ENCODE measurements at places on chromosomes 2 and 18.

DNA sequence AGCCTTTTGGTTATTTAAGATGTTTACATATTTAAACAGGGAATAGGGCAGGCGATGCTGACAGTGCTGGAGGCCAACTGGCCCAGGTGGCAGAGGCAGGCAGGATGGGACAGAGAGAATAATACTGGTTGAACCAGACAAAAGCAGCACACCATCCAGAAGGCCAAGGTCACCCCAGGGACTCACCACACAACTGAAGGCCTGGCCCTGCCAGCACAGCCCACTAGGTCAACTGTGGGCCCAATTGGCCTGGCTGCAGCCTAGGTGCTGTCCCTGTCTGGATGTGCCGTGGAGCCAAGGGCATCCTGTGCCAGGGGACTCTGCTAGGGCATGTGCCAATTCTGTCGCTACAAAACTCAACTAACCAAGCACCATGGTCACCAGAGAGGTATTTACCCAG, 69.2 kb downstream of the RNF152 start:
- DNase-seq, result no peak

DNA sequence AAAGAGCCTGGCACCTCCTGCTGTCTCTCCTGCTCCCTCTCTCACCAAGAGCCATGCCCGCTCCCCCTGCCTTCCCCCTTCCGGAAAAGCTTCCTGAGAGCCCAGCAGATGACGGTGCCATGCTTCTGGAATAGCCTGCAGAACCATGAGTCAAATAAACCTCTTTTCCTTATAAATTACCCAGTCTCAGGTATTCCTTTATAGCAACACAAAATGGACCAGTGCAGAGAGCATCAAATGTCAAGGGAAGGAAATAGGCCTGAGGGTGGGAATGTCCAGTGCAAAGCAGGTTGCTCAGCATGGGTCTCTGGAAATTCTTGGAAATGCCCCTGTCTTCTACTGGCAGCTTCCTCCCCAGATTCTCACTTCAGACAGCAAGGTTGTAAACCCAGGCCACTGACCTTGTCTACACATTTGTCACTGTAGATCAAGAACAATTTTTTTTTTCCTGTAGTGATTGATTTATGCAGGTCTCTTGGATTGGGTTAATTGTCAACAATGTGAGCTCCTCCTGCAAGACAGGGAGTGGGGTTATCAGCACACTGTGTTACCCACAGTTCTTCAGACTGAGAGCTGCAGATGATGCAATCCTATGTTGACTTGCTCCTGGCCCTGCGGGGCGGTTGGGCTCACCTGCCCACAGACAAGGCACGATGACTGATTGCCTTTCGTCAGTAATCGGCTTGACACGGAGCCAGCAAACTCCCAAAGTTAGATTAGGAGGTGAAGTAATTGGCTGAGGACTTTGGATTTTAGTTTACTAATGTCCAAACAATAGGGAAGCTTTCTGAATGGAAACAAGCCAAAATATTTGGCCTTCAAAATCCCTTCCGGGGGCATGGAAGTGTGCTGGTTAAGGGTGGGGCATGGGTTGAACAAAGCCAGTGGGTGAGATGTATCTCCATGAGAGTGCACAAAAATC, 5.4 kb upstream of the BOD1L2 start:
- no peak for DNase-seq

DNA sequence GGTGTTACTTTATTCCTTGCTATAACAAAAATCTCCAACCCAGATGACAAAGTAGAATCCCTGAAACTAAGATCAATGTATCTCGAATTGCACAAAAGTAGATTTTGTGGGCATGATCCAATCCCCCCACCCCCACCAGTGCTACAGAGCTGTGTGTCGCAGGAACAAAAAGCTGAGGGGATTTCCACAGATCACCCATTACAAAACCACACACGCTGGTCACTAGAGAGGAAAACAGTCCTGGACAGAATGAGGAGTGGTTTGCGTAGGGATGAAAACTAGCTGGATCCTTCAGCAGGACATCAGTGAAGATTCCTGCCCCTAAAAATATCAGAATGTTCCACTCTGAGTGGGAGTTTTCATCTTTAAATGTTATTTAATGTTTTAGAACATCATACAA, 165.3 kb upstream of the STK17B start:
- no peak for DNase-seq

DNA sequence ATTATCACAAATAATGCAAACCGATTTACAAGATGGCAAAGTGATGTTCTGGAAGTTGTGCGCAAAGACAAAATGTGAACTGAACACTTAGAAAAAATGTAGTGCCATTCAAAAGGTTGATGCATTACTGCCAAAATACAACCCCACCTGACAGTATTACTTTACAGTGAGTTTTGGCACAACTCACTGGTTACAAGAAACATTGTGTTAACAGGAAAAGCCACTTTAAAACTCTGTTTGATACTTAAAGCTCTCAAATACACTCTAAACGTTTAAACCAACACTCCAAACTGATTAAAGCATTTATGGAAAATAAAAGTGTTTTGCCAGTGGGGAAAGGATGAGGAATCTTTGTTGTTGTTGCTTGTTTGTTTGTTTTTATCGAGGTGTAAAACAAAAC, 173.4 kb upstream of the SATB2 start:
- DNase-seq, result no peak

DNA sequence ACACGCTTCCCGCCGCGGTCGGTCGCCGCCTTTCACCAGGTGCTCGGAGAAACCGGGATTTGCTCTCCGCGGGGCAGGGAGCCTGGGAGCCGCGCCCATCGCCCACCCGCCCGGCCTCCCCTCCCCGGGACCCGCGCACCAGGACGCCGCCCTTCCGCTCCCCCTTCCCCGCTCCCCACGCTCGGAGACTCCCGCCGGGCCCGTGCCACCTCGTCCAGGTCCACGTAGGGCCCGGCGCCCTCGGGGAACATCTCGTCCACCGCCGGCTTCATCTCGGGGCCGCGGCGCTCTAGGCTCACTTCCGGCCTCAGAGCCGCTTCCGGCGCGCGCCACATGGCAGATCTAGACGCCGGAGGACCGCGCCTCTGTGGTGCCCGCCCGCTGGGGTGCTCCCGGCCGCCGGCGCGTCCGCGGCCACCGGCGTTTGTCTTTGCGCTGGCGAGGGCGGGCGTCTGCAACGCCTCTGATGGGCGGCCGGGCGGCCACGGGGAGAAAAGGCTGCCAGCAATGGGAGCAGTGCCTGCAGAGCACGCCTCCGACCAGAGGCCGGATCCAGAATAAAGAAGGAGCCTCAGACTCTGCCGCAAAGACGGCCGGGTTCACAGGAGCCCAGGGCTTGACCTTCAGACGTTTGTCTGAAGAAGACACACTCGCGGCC, at the start of gene COPS9:
Gene COPS9 (minus strand): TSS at position 293 of the 658 bp plus-strand sequence. CDS start 21 bp downstream, at position 272.
- peak; percentile 96 for DNase-seq

DNA sequence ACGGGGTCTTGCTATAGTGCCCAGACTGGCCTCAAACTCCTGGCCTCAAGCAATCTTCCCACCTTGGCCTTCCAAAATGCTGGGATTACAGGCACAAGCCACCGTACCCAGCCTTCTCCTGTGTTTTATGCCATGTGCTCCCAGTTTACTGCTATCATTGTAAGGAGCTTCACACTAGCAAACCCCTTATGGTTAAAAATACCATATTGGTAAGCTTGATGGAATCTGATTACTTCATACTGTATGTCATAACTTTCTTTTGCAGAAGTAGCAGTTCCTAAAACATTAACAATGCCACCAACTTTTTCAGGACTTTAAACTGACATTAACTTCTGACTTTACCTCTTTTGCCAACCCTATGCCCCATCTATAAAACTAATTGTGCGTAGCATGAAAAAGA, 36.2 kb downstream of the HAT1 start:
- DNase-seq, result no peak

DNA sequence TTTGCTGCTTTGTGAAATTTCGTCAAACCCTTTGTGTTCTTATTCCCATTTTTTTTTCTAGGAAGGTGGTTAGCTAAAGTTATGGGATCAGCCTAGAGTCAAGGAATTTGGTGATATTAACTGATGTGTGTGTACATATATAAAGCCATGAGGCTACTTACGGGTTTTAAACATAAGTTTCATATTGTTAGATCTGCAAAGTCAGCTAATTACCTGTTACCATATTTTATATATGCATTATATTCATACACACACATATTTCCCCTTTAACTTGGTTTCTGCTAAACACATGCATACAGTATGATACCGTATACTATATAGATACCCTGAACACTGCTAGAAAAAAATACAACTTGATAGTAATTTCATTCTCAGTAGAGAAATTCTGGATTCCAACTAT, 241.0 kb downstream of the NYAP2 start:
- no peak for DNase-seq

DNA sequence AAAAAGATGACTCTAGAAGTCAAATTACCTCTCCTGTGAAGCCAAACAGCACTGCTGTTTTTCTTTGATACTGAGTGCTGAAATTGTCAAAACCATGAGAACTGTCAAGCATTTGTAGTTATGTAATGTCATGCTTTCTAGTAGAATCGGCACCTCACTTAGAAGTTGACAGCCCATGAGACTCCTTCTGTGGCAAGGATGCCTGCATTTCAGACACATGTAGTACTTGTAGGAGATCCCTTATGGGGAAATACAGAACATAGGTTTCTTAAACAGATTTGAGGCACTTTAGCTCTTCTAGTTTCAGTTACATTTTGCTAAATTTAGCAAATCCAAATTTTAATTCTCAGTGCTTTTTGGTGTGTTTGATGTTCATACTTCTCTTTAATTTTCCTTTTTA, 15.7 kb downstream of the ZNF407 start:
- DNase-seq, result no peak

- no peak for DNase-seq
These were observed 31.9 kb upstream of the CASP8 start for GRCh38 chr2:201228271-201228911.

- DNase-seq, result no peak
These were observed 45.8 kb downstream of the ATIC start for GRCh38 chr2:215357660-215358059.

DNA sequence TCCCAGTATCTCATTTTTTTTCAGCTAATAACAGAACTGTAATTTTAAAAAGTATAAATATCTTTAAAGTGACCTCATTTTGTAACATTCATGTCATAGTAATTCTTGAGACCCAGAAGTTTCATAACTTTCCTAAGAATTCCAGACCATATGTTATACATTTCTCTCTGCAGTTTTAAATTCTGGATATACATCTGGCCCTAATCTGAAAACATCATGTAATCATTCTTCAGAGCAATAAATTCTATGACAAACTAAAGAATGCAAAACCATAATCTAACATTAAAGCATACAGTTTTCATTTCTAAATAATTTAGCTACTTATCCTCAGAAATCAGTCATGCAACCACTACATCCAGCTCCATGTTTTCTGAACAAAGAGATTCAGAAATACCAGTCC, 198.3 kb upstream of the SLC35G4 start:
- no peak for DNase-seq

DNA sequence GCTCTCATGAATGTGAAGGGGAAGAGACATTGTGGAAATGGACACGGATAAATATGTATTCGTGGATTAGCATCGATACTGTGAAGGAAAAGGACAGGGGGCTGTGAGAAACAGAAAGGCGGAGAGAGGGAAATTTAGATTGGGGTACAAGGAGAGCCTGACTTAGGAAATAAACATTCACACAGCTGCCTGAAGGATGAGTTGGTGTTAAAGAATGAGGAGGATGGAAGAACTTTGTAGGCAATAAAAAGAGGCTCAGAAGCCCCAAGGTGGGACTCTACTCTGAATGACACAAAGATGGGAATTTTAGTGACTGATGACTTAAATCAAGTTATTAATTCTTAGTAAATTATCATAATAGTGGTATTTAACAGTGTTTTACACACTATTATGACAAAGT, 10.1 kb downstream of the MYO1B start:
- no peak for DNase-seq

- no peak for DNase-seq
These were observed 60.1 kb downstream of the PTPN4 start for GRCh38 chr2:119819846-119820245.

GRCh38 chr2:16014041-16014787, 73.9 kb downstream of the MYCN start:
- DNase-seq, result no peak

- no peak for DNase-seq
These were observed 97.4 kb downstream of the PLB1 start for GRCh38 chr2:28593160-28593755.

- no peak for DNase-seq
These were observed 681.5 kb upstream of the FAM98A start for GRCh38 chr2:34280606-34281005.

DNA sequence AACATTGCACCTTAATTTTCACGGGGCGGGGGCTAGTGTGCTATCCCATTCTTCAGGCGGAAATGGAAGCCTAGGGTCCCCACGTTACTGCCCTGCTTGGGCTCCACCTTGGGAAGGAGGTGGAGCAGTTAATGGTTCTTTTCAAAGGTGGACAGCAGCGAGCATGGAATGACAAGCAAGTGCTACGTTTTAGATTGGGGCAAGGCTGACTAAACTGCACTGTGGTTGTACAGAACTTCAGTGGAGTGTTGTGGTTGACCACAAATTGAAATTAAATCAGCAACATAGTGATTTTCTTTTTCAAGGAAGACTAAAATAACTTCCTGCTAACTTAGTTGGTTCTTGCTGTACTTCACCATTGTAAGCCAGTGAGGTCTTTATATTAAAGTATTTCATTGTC, 47.0 kb downstream of the CHRNA1 start:
- peak; percentile 82 for DNase-seq

DNA sequence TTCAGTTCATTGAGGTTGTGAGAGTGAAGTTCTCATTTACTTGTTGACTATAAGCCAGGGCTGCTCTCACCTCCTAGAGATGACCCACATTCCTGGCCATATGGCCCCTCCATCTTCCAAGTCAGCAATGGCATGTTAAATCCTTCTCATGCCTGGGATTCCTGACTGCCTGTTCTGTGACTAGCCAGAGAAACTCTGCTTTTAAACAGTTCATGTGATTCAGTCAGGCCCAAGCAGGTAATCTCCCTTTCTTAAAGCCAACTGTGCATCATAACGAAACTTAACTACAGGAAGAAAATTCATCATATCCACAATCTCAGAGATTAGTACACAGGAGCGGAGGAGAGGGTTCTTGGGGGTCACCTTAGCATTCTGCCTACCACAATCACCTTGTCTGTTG, 11.5 kb downstream of the DPP4 start:
- DNase-seq, result peak; percentile 64

DNA sequence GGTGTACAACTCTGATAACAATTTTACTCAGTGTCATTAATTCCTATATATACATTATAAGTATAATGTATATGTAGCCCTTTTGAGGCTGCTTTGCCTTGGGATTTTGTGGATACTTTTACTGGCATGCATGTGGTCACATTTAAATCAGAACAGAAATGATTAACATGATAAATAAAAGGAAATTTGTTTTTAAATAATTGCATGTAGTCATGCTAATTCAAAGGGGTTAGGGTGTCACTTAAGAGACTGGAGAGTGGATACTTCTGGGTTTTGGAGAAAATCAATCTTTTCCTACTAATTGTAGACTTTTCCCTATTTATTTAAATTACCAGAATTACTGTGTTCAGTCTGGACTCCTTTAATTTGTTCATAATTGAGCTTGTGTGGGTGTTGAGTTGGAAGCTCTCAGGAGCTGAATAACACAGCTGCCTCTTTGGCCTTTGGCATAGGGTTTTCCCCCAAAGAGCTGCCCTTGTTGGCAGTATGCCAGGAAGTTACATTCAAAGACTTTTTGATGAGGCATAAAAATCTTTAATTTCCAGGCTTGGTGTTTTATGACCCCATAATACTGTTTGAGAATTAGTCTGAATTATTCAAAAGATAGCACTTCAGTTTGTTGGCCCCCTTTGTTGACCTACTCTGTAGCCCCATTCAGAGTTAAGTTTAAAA, 484.7 kb upstream of the NRP2 start:
- no peak for DNase-seq

GRCh38 chr18:78659057-78659456, 320.6 kb upstream of the SALL3 start:
- DNase-seq, result no peak

GRCh38 chr2:120465012-120465700, 119.2 kb downstream of the INHBB start:
- DNase-seq, result no peak
